ENCODE measurements at places on chromosomes 1 and 21.

- no peak for DNase-seq
These were observed 811 bp downstream of the KPRP start for GRCh38 chr1:152758636-152759035.

- no peak for DNase-seq
These were observed 26.7 kb upstream of the LIN9 start for GRCh38 chr1:226335661-226336060.

DNA sequence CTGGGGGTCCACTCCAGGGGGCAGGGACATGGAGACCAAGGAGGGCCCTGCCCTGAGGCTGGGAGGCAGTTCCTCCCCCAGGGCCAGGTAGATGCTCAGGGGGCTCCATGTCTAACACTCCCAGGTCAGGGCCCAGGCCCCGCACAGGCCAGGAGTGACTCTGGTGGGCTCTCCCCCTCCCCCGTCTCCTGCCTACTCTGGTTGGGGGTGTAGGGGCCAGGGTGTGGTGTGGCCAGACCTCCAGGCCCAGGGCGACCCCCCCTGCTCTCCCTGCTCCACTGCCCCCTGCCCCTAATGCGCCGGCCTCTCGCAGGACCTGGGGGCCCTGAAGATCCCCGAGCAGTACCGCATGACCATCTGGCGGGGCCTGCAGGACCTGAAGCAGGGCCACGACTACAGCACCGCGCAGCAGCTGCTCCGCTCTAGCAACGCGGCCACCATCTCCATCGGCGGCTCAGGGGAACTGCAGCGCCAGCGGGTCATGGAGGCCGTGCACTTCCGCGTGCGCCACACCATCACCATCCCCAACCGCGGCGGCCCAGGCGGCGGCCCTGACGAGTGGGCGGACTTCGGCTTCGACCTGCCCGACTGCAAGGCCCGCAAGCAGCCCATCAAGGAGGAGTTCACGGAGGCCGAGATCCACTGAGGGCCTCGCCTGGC is 19.7 kb upstream of the CCDC27 start:
- DNase-seq = no peak

DNA sequence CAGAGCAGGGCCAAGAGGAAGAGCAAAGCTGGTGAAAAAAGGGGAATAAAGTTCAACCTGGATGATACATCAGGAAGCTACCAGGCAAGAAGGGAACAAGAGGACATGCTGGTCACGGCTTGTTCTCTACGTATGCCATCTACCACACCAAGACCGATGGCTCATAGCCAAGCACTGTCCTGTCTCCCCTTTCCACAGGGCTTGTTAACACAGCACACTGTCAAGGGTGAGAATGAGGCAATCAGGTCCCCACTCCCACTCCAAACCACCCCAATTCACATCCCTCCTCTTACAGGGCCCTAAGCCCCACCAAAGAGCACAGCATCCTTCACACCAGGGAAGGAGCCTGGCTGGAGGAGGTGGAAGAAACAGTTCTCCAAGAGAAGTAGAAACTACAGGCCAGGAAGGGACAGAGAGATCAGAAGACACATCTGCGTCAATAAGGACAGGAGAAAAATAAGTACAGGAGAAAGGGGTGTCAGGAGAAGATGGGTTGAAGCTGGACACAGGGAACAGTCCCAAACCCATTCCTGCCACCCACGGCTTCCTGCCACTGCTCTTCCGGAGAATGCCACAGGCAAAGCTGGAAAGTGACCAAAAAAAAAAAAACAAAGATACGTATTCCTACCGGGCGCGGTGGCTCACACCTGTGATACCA is 923 bp upstream of the SHC1 start:
- no peak for DNase-seq

DNA sequence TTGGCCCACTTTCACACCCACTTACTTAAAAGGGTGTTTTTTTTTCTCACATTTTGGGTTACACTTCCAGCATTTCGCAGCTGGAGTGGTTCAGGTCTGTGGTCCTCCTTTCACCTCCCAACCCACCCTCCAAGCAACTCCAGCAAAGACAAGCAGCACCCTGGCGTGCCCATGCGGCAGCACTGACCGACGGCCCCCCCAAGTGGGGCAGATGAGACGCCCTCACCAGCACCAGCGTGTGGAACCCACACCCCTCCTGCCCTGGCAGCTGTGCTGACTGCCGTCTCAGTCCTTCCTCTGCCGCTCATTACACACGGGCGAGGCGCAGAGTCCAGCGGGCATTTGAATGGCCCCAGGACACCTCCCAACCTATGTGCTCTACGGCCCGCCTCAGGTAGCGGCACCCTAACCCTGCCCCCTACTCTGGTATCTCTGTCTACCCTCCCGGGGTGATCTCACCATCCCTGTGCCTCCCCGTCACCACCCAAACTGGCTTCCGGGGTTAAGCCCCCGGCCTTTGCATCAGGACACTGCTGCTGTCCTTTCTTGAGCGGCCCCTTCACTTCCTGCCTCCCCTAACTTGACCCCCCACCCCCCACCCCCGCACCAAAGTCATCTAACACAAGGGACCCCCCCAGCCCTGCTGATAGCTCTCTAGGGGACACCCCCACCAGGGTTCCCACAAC is 10.9 kb downstream of the LSS start:
- DNase-seq = no peak

GRCh38 chr1:110148961-110149360 is 1.3 kb upstream of the SLC6A17 start:
- no peak for DNase-seq

DNA sequence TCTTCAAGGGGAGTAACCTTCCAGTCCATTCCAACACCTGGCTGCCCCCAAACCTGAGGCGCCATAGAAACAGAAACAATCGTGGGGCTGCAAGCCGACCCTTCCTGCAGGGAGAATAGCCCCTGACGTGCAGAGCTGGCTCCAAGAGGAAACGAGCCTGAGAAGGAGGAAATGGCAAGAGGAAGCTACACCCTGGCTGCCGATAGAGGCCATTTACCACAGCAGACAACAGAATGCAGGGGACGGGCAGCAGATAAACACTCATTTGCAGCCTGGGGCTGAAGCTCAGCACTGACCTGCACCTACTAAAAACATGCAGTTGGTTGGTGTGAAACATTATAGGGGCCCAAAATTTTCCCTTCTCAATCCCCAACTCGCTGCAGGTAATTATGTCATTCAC is 8.7 kb upstream of the TDRD10 start:
- no peak for DNase-seq

DNA sequence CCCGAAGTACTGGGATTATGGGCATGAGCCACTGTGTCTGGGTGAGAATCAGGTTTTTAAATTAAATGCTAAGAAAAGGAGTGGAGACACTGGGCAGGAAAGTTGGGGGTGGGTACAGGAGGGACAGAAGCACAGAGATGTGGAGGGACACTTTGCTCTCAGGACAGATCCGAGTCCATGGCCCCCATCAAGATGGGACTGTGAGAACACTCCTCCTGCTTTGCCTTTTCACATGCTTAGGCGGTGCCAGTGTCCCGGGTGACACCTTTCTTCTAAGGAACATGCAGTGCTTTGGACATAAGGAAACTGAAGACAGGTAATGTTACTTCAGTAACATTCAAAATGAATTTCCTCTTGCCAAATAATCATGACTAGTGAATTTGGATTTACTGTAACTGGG is 16.7 kb downstream of the SLC25A33 start:
- DNase-seq = no peak

GRCh38 chr1:5815211-5815610 is 177.0 kb downstream of the NPHP4 start:
- DNase-seq = no peak

GRCh38 chr1:21312407-21312992 is 22.2 kb upstream of the ECE1 start:
- no peak for DNase-seq

DNA sequence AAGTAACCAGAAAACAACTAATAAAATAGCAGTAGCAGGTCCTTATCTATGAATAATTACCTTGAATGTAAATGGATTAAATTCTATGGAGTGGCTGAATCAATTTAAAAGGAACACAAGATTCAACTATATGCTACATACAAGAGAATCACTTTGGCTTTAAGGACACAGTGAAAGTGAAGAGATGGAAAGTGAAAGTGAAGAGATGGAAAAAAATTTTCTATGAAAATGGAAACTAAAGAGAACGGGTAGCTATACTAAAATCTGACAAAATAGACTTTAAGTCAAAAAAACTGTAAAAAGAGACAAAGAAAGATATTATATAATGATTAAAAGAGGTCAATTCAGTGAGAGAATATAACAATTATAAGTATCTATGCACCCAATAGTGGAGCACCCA is 54.7 kb downstream of the C1orf185 start:
- DNase-seq = no peak

- no peak for DNase-seq
These were observed 488.5 kb downstream of the NPHP4 start for GRCh38 chr1:5503556-5504363.

GRCh38 chr1:192977089-192977706 is 82.0 kb downstream of the UCHL5 start:
- DNase-seq = no peak

DNA sequence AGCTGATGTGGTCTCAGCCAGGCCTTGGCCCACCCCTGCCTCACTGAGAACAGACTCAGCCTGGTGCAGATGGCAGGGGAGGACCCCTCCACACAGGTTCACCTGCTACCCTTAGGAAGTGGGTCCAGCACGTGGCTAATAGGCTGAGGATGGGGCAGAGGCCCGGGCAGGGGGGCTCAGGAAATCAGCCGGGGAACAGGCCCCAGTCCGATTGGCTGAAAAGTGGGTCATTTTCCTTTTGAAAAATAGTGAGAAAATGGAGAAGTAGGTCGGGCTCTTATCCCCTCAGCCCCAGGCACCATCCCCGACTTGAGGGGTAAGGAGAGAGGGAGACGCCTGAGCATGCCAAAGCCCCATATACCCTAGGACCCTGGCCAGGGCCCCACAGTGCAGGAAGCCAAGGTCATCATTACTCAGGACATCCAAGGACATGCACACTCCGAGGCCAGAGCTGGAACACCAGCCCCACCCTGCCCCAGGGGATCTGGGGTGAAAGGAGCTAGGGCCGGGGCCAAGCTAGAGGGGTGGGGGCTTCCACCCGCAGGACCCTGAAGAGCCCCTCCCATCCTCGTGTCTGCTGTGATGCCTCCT is 11.0 kb downstream of the DLGAP3 start:
- no peak for DNase-seq

- no peak for DNase-seq
These were observed 5.3 kb downstream of the PADI2 start for GRCh38 chr1:17113963-17114362.

Data from NK-92 treated with Interleukin-12 subunit alpha and Interleukin-12 subunit beta, amount 100 ng/mL, for 24 hours (cell line).